ENCODE measurements at places on chromosomes 3 and 15.

DNA sequence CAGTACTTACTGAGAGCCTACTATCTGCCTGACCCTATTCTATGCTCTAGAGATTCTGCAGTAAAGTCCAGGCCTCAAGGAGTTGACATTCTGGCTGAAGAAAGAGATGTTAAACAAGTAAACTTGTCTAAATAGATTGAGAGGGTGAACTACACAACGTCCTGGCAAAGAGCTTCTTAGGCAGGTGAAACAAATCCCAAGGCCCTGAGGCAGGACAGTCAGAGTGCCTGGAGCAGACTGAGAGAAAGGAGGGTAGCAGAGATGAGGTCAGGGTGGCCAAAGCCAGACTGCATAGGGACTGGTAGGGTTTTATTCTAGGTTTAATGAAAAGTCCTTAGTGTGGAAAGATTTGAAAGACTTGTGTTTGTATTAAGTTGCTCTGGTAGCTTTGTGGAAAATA lies 84.5 kb upstream of the ATP11B start:
- DNase-seq: no peak

- no peak for DNase-seq
Measured at GRCh38 chr3:42019953-42020260, 58.0 kb upstream of the ULK4 start.

GRCh38 chr3:41080141-41080540 lies 119.2 kb upstream of the CTNNB1 start:
- DNase-seq: no peak

- no peak for DNase-seq
Measured at GRCh38 chr3:8982509-8982908, 19.2 kb upstream of the RAD18 start.

- DNase-seq: no peak
Measured at GRCh38 chr3:153260681-153261080, 98.7 kb downstream of the RAP2B start.

GRCh38 chr3:77411334-77411733 lies 371.4 kb downstream of the ROBO2 start:
- DNase-seq: no peak

- no peak for DNase-seq
Measured at GRCh38 chr3:113277941-113278598, 66.7 kb downstream of the BOC start.

DNA sequence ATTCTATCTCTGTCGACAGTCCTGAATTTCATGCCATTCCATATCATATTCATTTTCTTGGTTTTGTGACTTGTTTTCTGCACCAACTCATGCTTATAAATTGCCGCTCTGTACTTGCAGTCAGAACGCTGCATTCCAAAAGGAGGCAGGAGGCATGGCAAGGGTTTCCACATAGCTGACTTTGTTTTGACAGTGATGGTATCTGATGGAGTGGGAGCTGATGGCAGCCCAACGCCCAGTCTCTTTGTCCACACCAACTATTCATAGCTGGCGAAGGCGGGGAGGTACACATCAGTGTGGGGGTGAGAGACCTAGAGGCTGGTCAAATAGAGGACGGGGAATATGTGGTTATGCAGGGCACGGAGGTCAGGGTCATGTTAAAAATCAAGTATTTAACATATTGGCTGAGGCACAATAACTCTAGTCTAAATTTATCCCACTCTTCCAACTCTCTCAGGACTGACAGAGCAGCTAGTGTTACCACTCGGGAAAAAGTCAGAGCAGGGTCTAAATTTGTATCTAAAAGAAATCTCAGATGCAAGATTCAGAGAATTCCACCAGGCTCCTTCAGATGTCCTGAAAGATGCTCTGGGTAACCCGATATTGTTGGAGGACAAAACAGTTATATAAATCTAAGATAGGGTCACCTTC lies 67.8 kb upstream of the ATP13A3 start:
- DNase-seq: no peak

DNA sequence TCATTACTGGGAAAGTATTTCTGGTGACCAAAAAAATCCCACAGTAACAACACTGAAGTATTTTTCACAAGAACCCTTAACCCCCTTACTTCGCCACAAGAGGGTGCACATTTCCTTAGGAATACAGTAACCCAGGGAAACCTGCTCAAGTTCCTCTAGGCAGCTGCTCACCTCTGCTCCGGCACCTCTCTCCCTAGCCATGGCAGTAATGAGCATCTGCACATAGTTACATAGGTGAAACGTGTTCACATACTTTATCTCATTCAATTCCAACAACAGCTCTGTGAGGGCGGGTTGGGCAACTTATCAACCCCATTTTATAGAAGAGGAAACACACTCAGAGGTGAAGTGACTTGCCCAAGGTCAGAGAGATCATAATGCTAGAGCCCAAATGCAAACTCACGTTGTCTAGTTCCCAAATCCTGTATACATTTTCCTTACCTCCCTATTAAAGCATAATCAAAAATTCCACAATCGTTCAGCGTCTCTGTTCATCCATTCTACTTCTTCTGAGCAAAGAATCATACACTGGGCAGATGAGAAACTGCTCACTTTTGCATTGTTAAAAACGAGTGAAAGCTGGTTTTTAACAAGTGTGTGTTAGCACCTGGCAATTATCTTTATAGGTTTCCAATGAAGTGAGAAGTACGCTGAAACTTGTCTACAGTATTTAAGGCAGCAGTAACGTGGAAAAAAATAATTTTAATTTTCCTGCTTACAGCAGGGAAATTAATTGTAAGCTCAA lies 90.7 kb downstream of the IGF2BP2 start:
- DNase-seq: no peak

- no peak for DNase-seq
Measured at GRCh38 chr3:44210967-44211366, 30.7 kb upstream of the TOPAZ1 start.

GRCh38 chr3:65783117-65783516 lies 255.6 kb downstream of the MAGI1 start:
- DNase-seq: no peak

- no peak for DNase-seq
Measured at GRCh38 chr3:172846706-172847105, 96.2 kb downstream of the ECT2 start.

DNA sequence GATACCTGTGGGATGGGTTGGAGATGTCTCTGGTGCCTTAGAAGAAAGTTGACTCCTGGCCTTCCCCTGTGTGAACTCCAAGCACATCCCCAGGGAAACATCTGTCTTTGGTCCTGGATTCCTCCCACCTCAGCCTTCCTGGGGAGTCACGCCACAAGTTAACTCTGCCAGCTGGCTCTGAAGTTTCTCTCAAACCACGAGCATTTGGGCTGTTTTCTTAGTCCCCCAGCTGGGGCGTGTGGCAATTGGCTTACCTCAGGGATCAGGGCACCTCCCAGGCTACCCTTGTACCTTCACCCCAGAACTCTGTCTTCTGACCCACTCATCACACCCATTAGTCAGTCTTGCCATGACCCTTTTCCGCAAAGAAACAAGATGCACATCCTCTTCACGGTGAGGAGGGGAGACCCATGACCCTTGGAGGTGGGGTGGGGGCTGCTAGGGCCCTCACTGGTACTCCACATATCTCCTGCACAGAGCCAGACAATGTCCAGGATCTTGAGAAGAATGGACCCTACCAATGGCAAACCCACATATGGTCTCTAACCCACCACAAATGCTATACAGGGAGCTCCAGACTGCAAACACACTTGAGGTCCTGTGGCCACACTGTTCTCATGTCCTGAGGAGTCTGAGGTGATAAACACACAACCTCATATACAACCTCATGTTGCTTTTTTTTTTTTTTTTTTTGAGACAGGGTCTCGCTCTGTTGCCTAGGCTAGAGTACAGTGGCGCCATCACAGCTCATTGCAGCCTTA lies 3.9 kb downstream of the NEIL1 start:
- DNase-seq: no peak

GRCh38 chr3:197511130-197511529 lies 44.6 kb downstream of the BDH1 start:
- no peak for DNase-seq

DNA sequence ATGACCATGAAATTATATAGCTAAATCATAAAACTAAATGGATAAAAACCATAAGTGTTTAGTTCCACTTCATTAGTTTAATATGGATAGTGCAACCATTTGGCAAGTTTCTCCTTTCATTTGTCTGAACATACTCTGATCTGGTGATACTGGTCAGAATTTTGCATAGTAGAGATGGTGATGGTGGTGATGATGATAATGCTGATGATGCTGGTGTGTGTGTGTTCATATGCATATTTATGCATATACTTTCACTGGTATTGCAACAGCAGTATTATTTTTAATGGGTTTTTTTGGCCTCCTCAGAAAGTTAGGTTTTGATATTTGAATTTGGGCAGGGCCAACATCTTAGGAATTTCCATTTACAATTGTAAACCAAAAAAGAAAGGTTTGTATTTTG lies 76.4 kb downstream of the SLMAP start:
- no peak for DNase-seq

DNA sequence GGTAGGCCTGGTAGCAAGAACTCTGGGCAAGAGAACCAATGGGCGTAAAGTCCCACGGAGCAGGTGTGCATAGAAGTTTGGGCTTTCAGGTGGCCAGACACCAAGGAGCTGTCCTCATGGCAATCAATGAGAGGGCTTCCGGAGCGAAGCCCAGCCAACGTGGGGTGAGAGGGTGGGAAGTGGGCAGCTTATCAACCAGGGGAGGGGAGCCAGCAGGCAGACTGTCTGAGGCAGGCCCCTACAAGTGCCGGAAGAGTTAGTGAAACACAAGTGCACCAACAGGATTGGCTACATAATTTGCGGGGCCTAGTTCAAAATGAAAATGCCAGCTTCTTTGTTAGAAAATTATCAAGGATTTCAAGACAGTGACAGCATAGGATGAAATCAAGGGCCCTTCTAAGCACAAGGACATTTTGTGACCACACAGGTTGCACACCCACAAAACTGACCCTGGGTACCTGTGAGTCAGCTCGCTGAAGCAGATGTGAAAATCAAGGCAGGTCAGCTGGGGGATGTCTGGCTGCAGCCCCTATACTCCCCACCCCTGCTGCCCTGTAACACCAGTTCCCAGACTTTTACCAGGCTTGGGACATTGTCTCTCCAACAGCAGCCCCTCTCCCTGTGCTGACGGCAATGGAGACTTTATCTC lies 102.1 kb upstream of the ETV5 start:
- no peak for DNase-seq

DNA sequence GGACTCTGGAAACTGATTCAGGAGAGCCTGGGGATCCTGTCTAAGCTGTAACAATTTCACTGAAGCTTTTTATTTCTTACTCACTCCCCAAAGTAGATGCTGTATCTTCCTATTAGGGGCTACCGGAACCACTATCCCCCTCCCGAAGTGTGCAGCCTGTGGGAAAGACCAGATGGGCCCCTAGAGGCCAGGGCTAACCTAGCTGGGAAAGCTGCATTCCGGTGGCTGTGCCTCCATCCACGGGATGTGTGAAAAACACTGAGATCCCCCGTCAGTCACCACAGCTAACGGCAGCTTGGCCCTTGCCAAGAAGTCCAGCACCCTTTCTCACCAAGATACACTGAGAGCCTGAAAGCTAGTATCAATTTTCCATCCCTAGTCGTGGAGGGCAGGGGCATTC lies 3.1 kb downstream of the SSUH2 start:
- DNase-seq: no peak

- DNase-seq: no peak
Measured at GRCh38 chr3:15683253-15683652, 81.7 kb downstream of the BTD start.

DNA sequence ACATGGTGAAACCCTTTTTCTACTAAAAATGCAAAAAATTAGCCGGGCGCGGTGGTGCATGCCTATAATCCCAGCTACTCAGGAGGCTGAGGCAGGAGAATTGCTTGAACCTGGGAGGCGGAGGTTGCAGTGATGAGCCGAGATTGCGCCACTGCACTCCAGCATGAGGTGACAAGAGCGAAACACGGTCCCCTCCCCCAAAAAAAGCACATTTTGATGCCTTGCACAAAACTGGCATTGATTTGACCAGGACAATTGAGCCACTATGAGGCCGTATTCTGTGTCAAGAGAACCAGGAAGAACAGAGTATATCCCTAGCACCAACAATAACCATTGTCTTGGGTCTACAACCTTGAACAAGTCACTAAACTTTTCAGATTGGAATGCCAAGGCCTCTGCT lies 50.6 kb downstream of the SH3BP5 start:
- no peak for DNase-seq

DNA sequence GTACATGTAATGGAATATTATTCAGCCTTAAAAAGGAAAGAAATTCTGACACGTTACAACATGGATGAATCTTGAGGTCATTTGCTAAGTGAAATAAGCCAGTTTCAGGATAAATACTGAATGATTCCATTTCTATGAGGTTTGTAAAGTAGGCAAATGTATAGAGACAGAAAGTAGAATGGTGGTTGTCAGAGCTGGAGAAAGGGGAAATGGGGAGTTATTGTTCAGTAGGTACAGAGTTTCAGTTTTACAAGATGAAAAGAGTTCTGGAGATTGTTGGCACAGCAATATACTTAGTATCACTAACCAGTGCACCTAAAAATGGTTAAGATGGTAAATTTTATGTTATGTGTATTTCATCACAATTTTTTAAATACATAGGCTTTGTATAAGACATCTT lies 60.6 kb downstream of the USP8 start:
- DNase-seq: no peak

DNA sequence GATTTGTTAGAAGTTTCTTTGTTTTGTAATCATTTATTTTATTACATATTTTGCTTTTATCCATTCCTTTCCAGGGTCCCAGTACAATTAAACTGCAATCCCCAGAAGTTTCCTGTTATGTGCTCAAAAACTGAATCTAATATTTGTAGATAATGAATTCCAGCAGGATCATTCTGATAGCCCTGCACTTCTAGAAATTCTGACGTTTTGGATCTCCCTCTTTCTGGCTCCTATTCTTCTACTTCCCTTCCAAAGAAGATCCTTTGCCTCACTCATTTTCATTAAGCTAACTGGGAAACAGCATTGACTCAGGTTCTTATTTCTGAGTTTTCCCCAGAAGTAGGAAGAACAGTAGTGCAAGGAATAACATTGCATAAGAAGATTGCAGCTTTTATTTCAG lies 9.9 kb downstream of the P3H2 start:
- no peak for DNase-seq

GRCh38 chr3:50192124-50192523 lies 714 bp downstream of the GNAT1 start:
- DNase-seq: no peak

DNA sequence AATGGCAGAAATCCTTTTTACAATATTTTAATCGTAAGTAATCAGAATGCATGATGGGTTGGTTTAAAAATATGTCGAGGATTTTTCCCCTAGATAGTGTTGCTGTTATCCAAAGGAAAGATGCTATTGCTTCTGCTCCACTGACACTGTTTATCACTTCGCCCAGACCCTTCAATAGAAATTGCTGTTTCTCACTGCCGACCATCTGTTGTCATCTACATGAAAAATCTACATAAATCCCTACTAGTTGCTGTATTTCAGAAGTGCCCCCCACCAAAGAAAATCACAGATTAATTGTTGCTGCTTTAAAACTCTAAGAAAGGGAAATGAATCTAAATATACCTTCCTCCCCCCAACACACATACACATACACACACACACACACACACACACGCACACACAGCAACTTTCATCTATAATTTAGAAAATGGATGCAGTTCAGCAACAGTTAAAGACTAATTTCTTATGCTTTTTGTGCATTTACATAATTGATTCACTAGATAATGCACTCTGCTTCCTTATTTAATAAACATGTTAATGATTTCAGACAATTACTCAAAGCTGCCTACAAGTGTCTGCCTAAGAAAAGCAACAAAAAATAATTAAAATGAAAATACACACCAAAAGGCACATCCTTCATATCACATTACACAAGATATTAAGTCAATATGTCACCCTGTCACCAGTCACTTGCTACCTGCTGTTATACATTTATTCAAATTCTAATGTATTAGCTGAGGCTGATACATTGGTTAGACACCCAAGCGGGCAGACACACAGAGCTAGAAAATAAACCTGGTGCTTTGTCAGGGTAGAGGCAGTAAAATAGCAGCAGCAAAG lies 82.8 kb downstream of the RORA start:
- no peak for DNase-seq

Measured in right forelimb (tissue), 1 donor.